Right atrium auricular region (tissue), 2 donors: ENCODE measurements at places on chromosomes 4 and X. TPM values are rescaled to one million over a fixed set of nuclear protein-coding genes. Genes with fewer than 3 reads are reported as not detected.

GRCh38 chr4:137703195-137703594 is 170.9 kb upstream of the PCDH18 start:
- H3K27me3 ChIP-seq = no peaks in the 10 kb centered on the region
- H3K4me1 ChIP-seq = peaks cover 3% of the 10 kb centered on the region
- H3K36me3 ChIP-seq = no peaks in the 10 kb centered on the region

DNA sequence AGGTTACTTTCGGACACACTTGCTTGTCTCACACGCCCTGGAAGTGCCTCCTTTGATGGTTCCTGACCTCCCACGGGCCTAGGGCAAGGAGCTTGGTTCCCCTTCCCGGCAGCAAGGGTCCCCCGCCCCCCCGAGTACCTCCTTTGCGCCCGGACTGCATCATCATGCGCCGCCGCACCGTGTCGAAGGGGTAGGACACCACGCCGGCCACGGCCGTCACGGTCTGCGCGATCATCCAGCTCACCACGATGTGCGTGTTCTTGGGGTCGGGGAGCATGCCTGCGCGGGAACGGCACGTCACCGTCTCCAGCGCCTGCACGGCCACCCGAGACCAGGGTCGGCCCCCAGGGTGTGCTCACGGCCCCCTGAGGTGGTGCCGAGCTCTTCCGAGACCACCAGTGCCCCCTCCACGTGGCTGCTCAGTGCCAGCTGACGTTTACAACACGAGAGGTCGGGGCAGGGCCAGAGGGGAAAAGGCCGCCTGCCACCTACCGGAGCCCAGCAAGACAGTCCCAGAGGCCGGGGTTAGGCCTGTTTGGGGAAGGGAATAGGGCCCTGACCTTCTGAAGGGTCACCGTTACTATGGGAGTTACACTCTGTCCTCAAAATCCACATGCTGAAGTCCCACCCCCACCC is 4.7 kb downstream of the SLC25A6 start:
- H3K27me3 ChIP-seq = no peaks in the 10 kb centered on the region
- peaks cover 73% of the 10 kb centered on the region for H3K36me3 ChIP-seq
- DNase-seq = peak; percentile 57
- H3K4me1 ChIP-seq = peaks cover 44% of the 10 kb centered on the region
- H3K27ac ChIP-seq = peak overlapping the region; percentile 40

GRCh38 chrX:109266034-109266433 is 215.9 kb downstream of the GUCY2F start:
- no peaks in the 10 kb centered on the region for H3K36me3 ChIP-seq
- DNase-seq = no peak
- no peaks in the 10 kb centered on the region for H3K4me1 ChIP-seq
- no peaks in the 10 kb centered on the region for H3K27me3 ChIP-seq

DNA sequence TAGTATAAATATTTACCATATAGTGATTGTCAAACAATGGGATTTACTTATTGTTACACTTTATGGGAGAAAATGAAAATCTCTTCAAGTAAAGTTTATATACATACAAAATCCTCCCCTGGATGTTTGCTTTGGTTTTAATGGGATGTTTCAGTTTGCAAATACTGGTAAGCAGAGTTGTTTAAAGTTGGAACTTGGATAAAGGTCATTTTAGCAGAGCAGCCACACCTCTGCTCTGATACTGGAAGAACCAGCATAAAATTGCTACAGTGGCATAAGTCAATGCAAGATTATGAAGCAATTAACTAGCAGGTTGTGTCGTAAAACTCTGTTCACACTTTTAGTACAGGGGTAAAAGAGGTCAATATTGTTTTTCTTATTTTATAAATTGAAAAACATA is 101.2 kb downstream of the TRAPPC11 start:
- no peaks in the 10 kb centered on the region for H3K27me3 ChIP-seq
- H3K4me1 ChIP-seq = no peaks in the 10 kb centered on the region
- no peak overlapping the region for H3K4me3 ChIP-seq
- no peaks in the 10 kb centered on the region for H3K36me3 ChIP-seq
- no peak overlapping the region for H3K27ac ChIP-seq

DNA sequence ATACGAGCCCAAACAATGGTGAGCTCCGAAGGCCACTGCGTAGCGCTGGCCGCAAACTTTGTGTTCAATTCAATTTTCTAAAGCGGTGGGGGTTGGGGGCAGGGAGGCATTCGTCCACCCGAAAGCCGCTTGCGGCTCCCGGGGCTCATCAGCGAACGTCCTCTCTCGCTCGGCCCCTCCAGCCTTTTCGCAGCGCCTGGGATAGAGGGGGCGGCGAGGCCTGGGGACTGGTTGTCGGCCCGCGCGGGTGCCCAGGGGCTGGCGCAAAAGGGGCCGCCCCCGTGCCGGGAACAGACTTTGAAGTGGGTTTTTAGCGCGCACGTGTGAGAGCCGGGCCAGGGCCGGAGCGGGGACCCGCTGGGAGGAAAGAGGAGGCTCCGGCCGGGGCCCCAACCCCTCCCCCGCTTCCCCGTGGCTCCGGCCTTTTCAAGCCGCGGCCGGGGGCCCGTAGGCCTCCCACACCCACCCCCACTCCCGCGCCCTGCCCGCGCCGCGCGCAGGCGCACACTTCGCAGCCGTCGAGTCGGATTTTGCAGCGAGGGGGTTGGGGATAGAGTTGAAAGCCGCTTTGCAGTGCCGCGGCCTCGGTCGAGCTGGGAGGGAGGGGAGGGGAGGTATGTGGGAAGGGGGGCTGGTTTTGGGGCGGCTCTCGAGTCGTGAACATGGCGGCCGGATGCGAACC is 8.3 kb downstream of the ZIC3 start:
- H3K36me3 ChIP-seq = no peaks in the 10 kb centered on the region
- H3K27me3 ChIP-seq = peaks cover 11% of the 10 kb centered on the region
- no peak overlapping the region for H3K27ac ChIP-seq
- no peak overlapping the region for H3K4me3 ChIP-seq

DNA sequence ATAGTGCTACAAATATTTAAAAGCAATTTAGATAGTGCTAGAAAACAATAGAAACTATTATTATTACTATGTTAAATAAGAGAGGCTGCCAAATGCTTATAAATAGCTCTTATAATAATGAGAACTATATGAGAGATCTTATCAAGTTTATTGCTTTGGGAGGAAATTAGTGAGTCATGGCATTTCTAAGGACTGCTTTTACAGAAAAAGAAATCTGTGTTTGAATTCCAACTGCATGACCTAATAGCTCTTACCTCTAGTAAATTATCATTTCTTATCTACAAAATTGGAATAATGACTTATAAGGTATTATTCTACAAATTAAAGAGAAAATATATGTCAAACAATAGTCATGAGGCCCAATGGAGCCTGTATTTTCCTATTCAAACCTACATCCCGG is 177.2 kb downstream of the GABRG1 start:
- no peak for DNase-seq
- H3K4me1 ChIP-seq = no peaks in the 10 kb centered on the region
- no peaks in the 10 kb centered on the region for H3K36me3 ChIP-seq
- H3K4me3 ChIP-seq = no peak overlapping the region
- no peak overlapping the region for H3K27ac ChIP-seq

DNA sequence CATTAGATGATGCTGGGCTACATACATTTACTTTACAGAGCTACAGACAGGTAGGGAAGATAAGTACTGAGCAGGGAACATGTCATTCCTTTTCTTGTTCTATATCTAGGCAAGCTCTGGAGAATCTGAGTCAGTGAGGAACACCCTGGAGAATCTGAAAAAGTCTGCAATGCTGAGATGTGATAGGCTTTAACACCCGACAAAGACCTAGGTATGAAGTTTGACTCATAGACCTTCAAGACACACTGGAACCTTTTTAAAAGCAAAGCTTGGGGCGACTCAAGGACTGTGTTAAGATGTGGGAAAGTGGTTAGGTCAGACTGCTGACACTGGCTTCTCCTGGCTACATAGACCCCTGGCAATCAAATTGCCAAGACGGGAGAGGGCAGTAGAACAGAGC is 42.8 kb downstream of the OSTC start:
- H3K27ac ChIP-seq = no peak overlapping the region
- H3K36me3 ChIP-seq = no peaks in the 10 kb centered on the region
- no peak for DNase-seq
- H3K27me3 ChIP-seq = no peaks in the 10 kb centered on the region

DNA sequence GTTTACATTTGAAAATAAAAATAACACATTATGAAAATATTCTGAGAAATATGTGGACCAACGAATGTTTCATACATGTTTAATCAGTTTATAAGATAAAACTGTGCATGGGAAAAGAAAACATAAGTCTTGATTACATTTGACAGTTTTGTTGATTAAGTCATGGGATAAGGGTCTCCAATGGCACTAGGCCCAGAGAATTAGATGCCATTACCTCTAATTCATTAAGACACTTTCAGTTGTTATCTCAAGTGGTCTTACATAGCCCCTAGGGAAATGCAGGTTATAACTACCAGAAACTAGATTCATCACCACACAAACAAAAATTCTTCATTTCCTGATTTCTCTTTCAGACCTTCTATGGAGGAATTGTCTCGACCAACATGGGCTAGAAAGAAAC is 300.8 kb downstream of the PCDH7 start:
- no peaks in the 10 kb centered on the region for H3K36me3 ChIP-seq
- H3K4me1 ChIP-seq = no peaks in the 10 kb centered on the region
- no peaks in the 10 kb centered on the region for H3K27me3 ChIP-seq
- no peak for DNase-seq
- H3K27ac ChIP-seq = no peak overlapping the region

- peak overlapping the region; percentile 40 for H3K27ac ChIP-seq
- peaks cover 6% of the 10 kb centered on the region for H3K4me1 ChIP-seq
- DNase-seq = peak; percentile 61
- no peaks in the 10 kb centered on the region for H3K36me3 ChIP-seq
These were observed 20.2 kb downstream of the TMEM31 start for GRCh38 chrX:103730796-103731493.

DNA sequence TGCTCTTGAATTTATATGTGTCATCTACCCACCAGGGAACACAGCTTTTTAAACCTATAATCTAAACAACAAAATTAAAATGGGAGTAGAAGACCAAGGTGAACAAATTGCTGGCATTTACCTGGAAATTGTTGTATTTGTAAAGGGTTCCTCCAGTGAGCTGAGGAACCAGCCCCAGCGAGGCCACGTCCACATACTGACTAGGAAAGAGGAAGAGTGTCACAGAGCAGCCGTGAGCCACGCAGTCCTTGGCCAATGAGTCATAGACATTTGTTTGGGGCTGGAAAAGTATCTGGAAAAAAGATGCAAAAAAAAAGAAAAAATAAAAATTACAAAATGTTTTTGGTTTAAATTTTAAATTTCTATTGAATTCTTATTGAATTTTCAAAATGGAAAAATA is 58.7 kb downstream of the METTL14 start:
- no peak for DNase-seq
- peaks cover 36% of the 10 kb centered on the region for H3K36me3 ChIP-seq
- H3K4me3 ChIP-seq = no peak overlapping the region
- H3K27ac ChIP-seq = peak overlapping the region; percentile 73

GRCh38 chr4:43275779-43276178 is 383.3 kb downstream of the GRXCR1 start:
- no peak for DNase-seq
- no peaks in the 10 kb centered on the region for H3K27me3 ChIP-seq
- H3K4me3 ChIP-seq = no peak overlapping the region
- no peak overlapping the region for H3K27ac ChIP-seq
- H3K36me3 ChIP-seq = no peaks in the 10 kb centered on the region
- no peaks in the 10 kb centered on the region for H3K4me1 ChIP-seq

The IGFBP7 gene
- 898 TPM for total RNA-seq

The USP46 gene
- 19.1 TPM for total RNA-seq

The CXCL3 gene
- total RNA-seq = not detected

The TGIF2LX gene
- not detected for total RNA-seq

The GPRASP1 gene
- total RNA-seq = 11.4 TPM

The CD40LG gene
- not detected for total RNA-seq

The ACSL4 gene
- 40.5 TPM for total RNA-seq

The RS1 gene
- total RNA-seq = not detected
